ENCODE measurements at places on chromosomes 16 and 17.

DNA sequence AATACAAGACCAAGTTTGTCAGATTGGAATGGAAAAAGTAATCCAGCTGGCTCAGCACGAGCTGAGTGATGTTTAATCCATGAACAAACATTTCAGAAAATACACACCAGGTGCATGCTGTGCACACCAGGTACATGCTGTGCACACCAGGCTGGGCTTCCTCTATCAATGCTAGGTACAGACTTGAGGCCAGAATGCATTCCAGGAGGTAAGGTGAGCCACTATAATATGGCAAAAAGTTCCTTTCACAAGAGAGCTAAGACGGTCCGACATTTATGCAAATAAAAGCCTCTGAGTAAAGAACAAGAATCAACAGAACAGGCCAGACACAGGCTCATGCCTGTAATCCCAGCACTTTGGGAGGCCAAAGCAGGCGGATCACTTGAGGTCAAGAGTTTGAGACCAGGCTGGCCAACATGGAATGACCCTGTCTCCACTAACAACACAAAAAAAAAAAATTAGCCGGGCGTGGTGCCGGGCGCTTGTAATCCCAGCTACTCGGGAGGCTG is 128.2 kb downstream of the ZNF778 start:
- no peak for DNase-seq

GRCh38 chr16:10862438-10862837 is 14.6 kb upstream of the CIITA start:
- DNase-seq: no peak

GRCh38 chr17:12510535-12510934 is 155.2 kb upstream of the MYOCD start:
- no peak for DNase-seq

- no peak for DNase-seq
Observed at GRCh38 chr17:15945527-15946191, 729 bp downstream of the ADORA2B start.

- DNase-seq: no peak
Observed at GRCh38 chr16:17271687-17272086, 199.1 kb downstream of the XYLT1 start.

DNA sequence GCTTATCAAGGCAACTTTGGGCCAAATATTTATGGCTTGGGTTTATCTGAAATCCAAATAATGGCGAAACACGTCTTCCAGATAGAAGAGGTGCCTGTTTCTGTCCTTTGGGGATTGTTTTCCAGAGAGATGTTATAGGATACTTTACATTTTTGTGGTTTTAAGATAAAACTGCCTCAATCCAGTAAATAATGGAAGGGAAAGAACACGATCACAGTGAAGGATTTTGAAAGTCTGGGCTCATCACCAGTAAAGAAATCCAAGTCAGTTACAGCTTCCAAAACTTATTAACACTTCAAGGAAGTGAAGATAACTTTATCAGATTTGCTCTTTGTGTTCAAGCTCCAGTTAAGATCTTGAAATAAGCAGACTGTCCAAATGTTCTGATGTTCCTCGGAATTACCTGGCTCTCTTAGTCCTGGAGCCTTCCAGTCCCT is 30.1 kb downstream of the DNAH2 start:
- DNase-seq: no peak

- no peak for DNase-seq
Observed at GRCh38 chr16:48158296-48158695, 2.5 kb upstream of the ABCC12 start.

- DNase-seq: no peak
Observed at GRCh38 chr16:50683689-50684374, 2.7 kb upstream of the SNX20 start.

GRCh38 chr17:56681561-56682266 is 88.2 kb downstream of the NOG start:
- no peak for DNase-seq

DNA sequence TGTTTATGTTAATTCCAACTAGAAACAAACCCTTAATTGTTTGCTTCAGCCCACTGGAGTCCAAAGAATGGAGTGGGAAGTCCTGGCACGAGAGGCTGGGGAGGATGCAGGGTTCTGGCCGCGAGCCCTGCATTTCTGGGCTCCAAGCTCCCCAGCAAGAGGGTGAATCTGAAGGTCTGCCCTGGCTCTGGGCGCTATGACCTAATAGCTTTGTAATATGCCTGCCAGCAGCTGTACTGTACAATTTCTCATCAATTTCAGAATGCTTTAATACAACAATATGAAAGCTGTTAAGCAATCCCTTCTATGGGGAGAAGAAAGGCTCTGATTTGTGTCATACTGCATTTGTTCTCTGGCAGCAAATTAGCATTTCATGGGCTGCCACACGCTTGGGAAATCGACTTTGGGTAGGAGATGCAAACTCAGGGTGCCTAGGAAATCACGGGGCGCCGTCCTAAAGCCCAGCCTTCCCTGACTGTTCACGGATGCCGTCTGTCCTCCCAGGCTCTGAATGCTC is 43.8 kb downstream of the NDEL1 start:
- no peak for DNase-seq

GRCh38 chr16:19913340-19913645 is 28.6 kb upstream of the GPRC5B start:
- DNase-seq: no peak

All from cortex of kidney (tissue), 1 donor.